NT2/D1 (cell line): ENCODE measurements at places on chromosomes 4 and X.
A peak's percentile ranks its signal among the peaks of the same experiment; 100 is the strongest.

GRCh38 chr4:87844452-87844851 is 11.7 kb downstream of the MEPE start:
- no peak for DNase-seq

GRCh38 chr4:45007508-45007907 is 281.2 kb upstream of the GNPDA2 start:
- DNase-seq = no peak

DNA sequence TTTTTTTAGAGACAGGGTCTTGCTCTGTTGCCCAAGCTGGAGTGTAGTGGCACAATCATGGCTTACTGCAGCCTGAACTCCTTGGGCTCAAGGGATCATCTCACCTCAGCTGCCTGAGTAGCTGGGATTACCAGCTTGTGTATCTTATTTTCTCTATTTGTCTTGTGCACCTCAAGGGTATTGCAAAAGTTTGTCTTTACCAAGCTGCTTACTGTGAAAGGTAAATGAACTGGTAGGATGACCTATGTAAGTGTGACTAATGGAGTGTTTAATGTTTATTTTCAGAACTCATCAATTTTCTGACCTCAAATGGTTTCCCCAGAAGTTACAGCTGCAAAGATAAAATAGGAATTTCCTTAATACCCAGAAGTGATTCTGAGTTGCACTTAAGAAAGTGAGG is 5.3 kb upstream of the FGA start:
- DNase-seq = no peak

- DNase-seq = no peak
These were observed 46.2 kb downstream of the CXCL13 start for GRCh38 chr4:77651820-77652219.

- no peak for DNase-seq
These were observed 29.5 kb downstream of the EGFL6 start for GRCh38 chrX:13598877-13599276.

DNA sequence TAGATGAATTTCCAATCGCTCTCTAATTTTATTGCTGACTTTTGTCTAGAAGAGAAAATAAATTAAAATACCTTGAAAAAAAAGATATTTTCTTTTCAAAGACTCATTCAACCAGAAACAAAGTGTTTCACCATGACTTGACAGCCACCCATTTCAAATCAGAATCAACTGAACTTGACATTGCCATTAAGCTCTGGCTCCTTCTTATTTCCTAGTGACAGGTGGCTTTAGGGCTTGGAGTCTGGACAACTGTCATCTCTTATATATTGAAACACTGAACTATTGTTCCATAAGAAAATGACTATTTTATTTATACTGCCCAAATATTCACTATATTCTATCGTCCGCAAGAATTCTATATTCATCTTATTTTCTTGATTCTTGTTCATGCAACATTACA is 229.2 kb downstream of the SLC39A8 start:
- DNase-seq = no peak

GRCh38 chr4:142095886-142096605 is 459.7 kb downstream of the IL15 start:
- no peak for DNase-seq

- no peak for DNase-seq
These were observed 810.4 kb downstream of the TRIML1 start for GRCh38 chr4:188949596-188949995.

- DNase-seq = peak; percentile 46
These were observed 7.7 kb downstream of the PRSS48 start for GRCh38 chr4:151284534-151285245.

GRCh38 chrX:84363051-84363450 is 139.2 kb downstream of the HDX start:
- no peak for DNase-seq

DNA sequence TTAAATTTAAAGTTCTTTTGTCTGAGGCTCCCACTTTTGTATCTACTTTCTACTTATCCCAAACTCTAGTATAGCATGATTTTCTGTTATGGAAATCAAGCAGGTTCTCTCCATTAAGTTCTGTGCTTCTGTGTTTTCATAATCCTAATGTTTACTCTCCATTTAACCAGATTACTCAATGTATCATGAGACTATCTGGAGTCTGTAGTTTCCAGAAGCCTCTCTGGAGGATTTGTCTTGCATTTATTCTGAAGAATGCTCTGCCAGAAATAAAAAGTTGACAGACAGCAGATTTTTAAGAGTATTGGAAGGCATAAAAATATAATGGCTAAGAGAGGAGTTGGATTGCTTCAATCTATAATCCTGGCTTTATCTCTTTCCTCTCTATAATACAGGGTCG is 39.2 kb upstream of the PLS3 start:
- DNase-seq = no peak

DNA sequence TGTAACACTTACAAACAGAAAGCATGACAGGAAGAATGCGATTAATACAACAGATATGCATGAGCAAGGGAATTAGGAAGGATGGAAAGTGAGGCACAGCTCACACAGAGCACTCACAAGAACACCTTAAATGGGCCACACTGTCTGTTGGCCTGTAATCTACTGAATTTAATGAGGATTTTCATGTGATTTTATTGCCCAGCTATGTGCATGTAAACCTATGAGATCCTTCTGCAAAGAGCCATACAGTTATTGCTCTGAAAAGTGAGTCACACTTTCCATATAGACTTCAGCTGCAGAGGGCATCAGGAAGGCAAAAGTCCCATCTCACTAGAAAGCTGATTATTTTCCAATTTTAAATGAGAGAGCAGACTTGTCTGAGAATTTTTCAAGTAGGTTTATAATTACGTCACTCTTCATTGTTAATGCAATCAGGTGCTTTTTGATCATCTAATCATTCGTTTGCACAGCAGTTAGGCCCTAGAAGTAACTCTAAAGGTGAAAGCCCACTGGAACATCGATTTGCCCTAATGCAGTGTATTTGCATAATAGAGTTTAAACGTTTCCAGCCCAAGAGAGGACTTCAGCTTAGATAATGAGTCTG is 832.7 kb upstream of the INTU start:
- no peak for DNase-seq

DNA sequence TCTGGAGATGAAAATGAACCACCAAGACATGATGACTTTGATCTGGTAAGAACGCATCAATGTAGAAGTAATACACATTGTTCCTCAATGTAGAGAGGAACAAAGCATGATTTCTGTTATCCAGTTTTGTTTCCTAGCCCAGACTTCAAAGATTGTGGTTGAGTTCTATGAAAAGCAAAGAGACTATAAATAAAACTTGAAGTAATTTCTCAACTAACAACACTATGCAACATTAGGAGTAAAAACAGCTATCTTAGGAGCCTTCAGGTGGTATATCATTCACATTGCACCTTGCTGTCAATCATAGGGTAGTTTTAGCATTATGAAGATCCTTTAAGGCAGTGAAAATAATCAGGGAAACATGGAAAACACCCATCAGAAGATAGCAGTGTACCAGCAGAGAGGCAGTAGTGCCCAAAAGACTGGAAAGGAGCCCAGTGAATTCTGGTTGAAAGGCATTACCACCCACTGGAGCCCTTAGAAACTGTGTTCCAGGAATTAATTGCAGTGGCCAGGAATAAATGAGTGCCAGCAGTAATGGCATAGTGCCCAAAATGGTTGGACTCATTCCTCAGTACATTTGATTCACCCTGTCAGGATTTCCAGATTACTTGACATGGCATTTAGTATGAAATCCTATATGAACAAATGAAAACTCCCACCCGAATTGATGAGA is 300.7 kb upstream of the CXXC4 start:
- DNase-seq = no peak

DNA sequence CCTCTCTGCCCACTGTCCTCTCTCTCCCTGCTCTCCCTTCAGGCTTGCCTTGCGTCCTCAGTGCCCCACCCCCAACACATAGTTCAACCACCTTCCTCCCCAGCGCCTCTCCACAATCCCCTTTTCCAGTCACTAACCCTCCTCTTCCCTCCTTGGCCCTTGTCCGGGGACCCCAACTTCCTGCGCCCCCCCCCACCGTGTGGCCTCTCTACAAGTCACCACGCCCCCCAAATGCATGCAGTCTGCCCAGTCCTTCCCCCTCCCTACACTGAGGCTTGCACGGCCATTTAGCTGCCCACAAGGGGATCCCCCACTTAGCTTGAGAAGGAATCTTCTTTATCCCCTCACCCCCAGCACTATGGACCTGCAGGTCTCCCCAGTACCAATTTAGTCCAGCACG is 569 bp downstream of the CXCR3 start:
- no peak for DNase-seq

DNA sequence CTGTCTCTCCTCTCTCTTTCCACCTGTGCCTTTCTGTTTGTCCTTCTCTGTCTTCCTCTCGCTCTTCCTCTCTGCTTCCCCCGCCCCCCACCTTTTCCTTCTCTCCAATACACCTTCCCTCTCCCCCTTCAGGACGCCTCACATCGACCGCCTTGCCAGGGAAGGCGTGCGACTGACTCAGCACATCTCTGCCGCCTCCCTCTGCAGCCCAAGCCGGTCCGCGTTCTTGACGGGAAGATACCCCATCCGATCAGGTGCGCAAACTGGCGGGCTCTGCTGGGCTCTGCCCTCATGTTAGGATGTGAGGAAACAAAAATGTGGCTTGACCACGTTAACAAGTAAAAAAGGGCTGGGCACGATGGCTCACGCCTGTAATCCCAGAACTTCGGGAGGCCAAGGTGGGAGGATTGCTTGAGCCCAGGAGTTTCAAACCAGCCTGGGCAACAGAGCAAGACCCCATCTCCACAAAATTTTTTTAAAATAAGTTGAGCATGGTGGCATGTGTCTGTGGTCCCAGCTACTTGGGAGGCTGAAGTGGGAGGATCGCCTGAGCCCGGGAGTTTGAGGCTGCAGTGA is 35.2 kb downstream of the ARSF start:
- no peak for DNase-seq

DNA sequence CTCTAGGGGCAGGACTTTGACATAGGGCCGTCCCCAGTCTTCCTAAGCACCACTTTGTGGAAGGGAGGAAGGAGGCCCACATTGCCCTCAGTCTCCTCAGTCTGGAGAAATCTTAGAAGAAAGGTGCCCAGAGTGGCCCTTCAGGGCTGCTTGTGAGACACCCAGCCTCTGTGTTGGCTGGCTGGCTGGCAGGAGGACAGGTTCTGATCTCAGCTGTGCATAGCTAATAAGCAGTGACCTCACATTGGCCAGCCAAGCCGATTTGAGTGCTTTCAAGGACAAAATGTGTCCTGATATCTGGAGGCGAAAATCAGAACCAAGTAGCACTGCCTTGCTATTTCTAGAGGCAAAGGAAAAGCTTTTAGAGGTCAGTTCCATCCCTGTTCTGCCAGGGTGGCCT is 211.5 kb downstream of the BCOR start:
- DNase-seq = no peak

DNA sequence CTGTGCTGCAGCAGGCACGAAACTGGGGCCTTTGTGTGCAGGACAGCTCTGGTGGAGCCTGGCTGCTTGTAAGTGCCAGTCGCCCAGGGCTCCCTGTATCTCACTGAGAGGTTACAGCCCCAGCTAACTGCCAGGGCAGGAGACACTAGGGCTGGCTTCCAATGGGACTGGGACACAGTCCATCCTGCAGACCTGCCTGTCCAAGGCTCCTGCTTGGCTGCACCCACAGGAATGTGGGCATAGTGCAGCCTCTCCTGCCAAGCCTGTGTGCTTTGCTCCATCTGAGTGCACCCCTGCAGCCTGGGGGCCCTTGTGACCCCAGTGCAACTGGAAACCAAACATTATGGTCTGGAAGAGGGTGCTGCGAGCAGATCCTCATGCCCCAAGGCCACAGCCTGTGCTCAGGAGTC is 144.0 kb downstream of the ADAM29 start:
- no peak for DNase-seq

DNA sequence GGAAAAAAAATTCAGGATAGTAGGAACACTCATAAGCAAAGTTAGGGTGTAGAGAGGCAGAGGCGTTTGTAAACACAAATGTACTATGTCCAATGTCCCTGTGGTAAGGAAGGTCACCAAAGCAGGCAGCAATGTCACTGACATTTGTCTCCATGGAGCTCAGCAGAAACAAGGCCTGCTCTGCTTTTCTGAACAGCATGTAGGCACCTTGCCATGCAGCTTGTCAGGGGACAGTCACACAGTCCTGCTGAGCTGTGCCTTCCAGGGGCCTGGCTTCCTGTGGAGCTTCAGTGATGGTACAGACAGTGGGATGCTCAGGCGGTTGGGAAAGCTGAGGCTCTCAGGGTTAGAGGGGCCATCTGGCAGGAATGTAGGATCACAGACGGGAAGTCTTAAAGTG is 74.5 kb upstream of the HS3ST1 start:
- DNase-seq = no peak

DNA sequence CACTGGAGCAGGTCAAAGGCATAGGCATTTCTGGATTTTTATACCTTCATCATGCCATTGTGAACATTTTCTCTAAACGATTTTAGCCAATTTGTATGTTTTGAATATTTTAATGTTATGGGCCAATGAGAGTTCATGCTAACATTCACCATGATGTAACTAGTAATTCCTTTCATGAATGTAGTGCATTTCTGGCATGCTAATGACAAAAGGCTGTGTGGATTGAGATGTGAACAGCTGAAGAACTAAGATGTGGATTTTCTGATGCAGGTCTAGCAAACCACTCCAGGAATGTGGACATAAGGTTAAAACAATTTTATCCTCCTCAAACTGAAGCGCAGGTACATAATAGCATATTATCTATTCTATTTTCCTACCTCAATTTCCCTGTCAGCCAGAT is 269.4 kb downstream of the NLGN4X start:
- no peak for DNase-seq

DNA sequence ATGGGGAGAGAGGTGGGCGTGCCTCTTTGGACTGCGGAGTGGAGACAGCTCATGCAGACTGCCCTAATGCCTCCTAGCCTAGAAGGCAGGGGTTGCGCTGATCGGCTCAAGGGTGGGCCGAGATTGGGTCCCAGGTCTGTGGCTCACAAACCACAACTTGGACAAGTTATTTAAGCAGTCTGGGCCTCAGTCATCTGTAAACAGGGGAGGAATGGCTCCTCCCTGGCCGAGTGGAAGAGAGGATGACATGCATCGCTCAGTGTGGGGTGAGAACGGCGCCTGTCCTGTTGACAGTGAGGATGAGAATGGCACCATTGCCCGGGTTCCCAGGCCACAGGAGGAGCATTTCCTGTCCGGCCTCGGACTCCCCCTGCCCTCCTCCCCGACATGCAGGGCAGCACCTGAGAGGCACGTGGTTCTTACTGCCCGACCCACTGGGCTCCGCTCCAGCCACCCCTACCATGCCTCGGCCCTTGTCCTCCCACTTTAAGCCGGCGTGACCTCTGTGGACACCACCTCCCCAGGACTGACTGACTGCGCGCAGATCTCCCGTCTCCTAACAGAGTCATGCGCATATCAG is 40.3 kb upstream of the GRPEL1 start:
- no peak for DNase-seq

DNA sequence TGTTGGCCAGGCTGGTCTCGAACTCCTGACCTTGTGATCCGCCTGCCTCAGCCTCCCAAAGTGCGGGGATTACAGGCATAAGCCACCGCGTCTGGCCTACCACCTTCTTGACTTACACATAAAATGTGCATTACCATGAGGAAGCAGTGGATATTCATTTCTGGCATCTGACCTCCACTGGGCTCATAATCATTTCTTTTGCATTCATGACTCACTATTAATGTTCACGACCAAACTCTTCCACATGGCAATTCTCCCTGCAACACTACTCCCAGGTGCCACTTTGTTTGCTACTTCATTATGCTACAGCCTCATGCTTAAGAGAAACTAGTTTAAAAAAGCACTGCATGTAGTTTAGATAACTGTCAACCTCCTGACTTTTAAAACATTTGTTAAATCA is 22.7 kb downstream of the RASGEF1B start:
- no peak for DNase-seq

- DNase-seq = no peak
These were observed 457.4 kb downstream of the IL1RAPL1 start for GRCh38 chrX:29044423-29045184.
